Stimulated activated CD8-positive, alpha-beta memory T cell treated with anti-CD3 and anti-CD28 coated beads, Interleukin-7, amount 100 ng/mL, for 1 hour (primary cell): ENCODE measurements at places on chromosomes 3 and 15.

DNA sequence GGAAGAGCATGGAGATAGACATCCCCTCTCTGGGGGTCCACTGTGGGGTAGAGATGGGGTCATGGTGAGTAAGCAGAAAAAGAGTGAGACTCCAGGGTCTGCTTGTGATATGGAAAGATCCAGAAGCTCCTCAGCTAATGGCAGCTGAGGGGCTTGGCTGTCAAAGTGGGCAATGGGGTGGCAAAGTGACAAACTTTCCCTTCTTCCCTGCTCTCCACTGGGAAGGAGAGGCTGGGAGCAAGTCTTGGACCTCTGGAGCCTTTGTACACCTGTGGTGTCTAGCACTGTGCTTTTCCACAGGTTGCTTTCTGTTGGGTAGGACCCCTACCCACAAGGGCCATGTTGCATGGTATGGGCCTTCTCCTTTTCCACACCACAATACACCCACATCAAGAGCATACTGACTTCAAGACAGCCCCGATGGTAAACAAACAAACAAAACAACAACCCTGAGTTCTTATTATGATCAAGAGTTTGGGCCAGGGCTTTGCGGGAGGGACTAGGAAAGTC, 3.5 kb downstream of the ITGA11 start:
- DNase-seq: no peak

DNA sequence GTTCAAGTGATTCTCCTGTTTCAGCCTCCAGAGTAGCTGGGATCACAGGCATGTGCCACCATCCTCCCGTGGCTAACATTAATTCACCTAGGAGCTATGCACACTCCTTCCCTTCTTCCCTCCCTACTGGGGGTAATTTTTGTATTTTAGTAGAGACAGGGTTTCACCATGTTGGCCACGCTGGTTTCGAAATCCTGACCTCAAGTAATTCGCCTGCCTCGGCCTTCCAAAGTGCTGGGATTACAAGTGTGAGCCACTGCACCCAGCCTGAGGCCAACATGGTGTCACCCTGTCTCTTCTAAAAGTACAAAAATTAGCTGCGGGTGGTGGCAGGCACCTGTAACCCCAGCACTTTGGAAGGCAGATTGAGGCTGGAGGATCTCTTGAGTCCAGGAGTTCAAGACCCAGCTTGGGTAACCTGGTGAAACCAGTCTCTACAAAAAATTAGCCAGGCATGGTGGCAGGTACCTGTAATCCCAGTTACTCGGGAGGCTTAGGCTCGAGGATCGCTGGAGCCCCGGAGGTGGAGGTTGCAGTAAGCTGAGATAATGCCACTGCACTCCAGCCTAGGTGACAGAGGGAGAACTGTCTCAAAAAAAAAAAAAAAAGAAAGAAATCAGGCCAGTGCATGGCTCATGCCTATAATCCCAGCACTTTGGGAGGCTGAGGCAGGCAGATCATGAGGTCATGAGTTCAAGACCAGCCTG, 6.1 kb downstream of the RNU5B-1 start:
- no peak for DNase-seq

GRCh38 chr3:57048052-57048671, 12.3 kb upstream of the SPATA12 start:
- DNase-seq: no peak

GRCh38 chr15:59283717-59284391, 77.2 kb downstream of the LDHAL6B start:
- DNase-seq: no peak

DNA sequence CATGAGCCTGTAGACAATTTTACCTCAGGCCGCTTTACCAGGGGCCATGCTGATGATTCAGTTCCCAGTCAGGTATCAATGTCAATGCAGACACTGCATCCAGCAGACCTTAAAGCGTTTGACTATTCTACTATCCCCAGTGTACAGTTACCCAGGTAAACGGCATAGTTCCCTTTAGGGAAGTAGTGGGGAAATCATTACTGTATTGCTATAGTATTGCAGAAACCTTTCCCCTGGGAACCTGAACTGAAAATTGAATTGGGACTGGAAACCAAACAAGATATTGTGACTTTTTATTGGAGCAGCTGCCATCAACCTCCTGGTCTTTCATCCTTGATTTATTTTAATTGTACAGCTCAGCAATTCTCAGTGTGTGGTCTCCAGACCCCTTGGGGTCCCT, 6.6 kb upstream of the INAFM2 start:
- no peak for DNase-seq

GRCh38 chr3:100436951-100437350, 35.6 kb downstream of the LNP1 start:
- DNase-seq: no peak

DNA sequence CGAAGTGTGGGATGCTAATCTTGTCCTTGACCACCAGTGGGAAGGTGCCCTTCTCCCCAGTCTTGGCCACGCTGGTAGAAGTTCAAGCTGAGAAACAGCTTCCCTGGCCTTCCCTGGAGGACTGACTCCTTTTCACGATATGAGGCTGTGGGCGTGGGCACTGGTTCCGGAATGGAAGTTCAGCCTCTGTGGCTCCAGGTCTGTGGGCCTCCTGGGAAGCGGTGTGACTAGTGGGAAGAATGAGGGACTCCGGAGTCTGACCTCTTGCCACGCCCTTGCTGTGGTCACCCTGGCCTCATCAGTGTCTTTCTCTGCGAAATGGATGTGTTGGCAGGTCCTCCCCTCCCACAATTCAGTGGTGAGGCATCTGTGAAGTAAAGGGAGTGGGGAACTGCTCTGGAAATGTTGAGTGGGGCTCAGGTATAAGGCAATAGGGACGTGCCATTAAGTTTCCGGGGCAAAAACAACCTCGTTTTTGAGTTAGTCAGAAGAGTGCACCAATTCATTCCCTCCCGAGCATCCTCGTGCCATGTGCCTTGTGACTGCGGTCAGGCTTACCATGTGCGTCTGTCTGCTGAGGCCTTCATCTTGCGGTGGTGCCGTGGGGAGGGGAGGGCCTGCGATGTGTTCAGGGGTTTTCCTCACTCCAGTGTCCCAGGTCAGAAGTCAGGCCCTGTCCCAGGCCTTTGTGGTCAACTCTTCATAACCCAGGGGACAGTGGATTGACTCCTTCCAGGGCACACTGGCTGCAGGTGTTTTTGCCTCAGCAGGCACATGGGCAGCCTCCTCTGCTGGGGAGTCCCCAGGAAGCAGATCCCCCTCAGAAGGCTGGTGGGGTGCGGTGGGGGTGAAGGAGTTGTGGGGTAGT, 11.8 kb upstream of the SEC13 start:
- DNase-seq: no peak

DNA sequence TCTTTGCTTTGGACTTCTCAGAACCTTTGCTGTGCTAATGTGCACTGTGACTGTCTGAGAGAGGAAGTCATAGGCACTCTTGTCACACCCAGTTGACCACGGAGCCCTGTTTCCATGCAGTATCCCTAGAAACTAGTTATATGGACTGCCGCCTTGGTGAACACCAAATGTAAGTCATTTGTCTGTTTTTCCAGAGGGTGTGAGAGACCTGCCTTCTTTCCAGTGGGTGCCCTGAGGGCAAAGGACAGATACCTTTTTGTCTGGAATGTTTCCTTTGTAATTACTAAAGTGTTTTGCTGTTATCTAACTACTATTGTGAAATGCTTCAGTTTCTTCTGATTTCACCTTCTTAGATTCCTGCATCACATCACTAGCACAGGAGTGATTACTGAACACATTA, 91.8 kb downstream of the LARS2 start:
- DNase-seq: no peak

GRCh38 chr3:168248383-168249204, 152.9 kb upstream of the GOLIM4 start:
- no peak for DNase-seq

DNA sequence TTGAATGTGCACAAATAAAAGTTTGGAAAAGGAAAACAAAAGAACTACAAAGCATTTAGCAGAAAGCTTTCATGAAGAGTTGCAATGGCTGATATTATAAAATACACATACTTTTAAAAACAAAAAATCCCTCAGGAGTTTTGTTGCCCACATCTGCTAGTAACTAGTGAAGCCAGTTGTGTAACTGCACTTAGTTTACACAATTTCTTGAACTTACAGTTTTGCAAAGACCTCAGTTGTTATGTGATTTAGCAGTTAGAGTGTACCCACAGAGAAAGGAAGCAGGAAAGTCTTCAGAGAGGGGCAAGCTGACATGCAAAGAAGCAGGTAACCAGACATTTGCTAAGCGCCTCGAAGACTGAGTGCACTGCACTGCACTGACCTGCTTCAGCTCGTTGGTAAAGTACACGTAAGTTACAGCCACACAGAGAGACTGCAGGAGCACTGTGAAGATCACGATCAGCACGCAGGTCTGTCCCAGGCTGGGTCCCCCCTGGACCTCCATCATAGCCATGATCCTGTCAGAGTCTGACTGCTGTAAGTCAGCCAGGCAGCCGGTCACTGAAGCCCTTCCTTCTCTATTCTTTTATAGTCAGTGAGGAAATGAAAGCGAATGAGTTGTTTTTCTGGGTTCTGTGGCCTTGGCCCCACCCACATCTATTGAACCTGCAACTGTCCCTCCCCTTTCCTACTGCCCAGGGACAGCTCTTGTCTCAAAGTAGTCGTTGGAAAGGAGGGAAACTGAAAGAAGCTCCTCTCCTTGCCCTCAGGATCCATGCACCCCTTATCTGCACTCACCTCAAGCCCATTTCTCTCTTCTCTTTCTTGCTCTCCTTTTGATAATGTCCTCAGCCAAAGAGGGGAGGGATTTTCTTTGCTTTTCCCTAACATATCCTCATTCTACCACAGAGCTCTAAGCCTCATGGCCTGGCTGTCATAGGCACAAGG, at the start of gene TNFSF10:
TSS of gene TNFSF10 (minus strand) at position 560 of the 948 bp plus-strand sequence. CDS start at position 514, 46 bp downstream.
- DNase-seq: peak; percentile 12

DNA sequence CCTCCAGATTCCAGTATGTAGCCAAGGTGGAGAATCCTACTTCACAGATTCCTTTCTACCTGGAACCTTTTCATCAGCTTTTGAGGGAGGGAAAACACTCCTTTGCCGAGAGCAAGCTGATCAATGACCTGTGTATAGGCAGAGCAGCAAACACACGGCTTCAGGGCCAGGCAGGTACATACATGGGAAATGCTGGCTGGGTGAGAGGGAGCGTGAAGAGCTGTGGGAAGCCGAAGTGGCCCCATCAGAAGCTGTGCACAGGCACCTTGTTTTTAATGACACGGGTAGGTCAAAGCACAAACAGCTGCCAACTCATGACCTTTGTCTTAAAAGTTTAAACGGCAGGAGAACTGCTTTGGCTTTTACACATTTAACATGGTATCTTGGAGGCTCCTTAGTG, 25.3 kb downstream of the STARD5 start:
- no peak for DNase-seq
